ENCODE measurements at places on chromosomes 1 and 21. TPM values are rescaled to one million over a fixed set of nuclear protein-coding genes. Genes with fewer than 3 reads are reported as not detected.

GRCh38 chr1:153790966-153791647 lies 15.9 kb downstream of the SLC27A3 start:
- DNase-seq = no peak

DNA sequence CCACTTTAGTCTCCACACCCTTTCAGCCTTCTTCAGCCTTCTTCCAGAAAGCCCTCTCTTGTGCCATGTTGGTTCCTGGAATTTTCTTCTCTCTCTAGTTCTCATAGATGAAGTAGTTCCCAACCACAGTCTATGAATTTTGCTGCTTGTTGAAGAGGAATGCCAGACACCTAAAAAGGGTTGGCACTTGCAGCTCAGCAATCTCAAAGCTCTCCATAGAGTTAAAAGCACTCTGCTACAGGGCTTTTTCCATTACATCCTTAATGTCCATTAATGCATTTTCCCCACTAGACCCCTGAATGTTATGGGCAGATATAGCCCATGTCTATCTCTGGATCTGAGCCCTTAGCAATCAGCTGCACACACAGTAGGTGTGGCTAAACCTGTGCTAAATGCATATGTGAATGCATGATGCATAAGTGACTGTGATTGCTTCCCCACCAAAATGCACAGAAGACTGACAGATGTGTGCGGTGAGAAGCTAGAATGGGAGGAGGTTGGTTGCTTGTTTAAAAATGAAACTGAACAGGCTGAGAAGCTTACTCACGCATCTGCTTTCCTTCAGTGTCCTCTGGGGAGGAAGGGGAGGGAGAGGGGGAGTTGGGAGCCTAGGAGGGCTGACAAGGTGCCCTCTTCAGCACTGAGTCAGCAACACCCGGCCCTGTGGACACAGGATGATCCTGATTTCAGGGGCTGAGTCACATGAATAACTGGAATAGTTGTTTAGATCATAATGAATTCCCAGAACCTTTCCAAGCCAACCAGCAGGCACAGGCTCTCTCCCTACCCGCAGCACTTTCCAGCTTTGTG lies 146.1 kb upstream of the FGGY start:
- DNase-seq = no peak

The OLFML3 gene
- 171 TPM for total RNA-seq

DNA sequence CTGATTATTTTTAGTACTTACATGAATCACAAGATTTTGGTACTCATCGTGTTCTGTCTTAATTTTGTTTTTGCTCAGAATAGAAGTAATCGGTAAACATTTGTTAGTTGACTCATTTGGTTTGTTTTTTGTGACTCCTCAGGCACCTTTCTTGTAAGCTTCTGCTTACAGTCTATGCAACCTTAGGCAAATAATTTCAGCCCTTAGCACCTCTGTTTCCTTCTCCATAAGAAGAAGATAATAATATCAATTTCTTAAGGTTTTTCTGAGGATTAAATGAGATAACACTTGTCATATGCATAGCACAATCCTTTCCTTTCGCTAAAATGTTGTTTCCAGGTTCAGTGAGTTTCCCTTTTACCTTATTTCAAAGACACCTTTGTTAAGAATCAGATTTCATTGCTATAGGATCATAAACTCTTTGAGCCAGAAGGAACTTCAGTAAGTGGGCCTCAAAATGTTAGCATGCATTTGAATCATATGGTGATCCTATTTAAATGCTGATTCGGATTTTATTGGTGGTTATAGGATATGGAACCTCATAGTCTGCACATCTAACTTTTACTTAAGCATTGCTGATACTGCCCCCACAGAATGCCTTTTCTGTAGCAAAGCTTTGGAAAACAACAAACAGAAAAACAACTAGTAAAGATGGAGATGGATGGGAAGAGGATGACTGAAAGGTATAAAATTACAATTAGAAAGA lies 272.7 kb upstream of the CACYBP start:
- DNase-seq = no peak

- no peak for DNase-seq
These were observed 3.0 kb downstream of the MORC3 start for GRCh38 chr21:36323032-36323431.

The SNIP1 gene
- total RNA-seq = 17.5 TPM

DNA sequence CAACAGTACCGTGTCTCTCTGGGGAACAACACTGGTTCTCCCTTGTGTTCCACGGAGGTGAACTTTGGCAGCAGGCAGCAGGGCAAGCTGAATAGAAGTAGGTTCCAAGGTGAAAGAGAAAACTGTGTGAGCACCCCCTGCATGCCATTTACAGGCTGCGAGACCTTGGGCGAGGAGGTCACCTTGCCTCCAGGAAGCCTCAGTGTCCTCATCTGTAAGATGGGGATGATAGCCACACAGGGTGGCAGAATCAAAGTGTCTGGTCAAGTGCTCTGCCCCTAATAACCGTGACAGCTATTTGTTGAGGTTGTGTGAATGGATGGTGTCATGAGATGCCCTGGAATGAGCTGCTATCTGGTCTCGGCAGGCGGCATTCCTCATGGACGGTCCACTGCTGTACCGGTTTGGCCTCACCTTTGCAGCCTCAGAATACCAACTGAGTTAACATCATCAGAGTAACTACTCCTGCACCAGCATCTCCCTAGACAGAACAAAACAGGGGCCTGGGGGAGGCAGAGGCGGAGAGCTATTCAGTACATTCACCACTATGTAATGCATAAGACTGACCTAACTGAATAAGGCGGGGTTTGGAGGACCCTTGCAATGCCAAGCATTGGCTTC lies 7.4 kb upstream of the KLHDC7A start:
- DNase-seq = no peak

- DNase-seq = no peak
These were observed 185.6 kb downstream of the ZBTB18 start for GRCh38 chr1:244236721-244237120.

- DNase-seq = no peak
These were observed 17.9 kb downstream of the C1orf167 start for GRCh38 chr1:11779715-11780379.

DNA sequence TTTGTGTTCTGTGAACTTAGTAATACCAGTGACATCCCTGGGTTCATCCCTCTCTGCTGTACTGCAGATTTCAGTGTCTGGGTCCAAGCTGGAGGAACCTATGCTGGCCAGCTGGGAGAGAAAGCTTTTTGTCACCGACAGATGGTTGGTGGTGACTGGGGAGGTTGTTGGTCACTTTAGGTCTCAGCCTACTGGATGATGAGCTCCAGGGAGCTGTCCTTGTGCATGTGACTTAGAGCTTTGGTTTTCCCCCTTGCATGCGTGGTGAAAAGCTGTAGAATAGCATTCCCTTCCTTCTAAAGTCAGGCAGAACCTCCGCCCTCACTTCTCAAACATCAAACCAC lies 22.9 kb upstream of the IKBKE start:
- DNase-seq = no peak

The PTPRU gene
- 45.5 TPM for total RNA-seq
